ENCODE measurements at places on chromosomes 7 and 10.

GRCh38 chr7:44386139-44386913 is 60.9 kb upstream of the CAMK2B start:
- no peak for DNase-seq

DNA sequence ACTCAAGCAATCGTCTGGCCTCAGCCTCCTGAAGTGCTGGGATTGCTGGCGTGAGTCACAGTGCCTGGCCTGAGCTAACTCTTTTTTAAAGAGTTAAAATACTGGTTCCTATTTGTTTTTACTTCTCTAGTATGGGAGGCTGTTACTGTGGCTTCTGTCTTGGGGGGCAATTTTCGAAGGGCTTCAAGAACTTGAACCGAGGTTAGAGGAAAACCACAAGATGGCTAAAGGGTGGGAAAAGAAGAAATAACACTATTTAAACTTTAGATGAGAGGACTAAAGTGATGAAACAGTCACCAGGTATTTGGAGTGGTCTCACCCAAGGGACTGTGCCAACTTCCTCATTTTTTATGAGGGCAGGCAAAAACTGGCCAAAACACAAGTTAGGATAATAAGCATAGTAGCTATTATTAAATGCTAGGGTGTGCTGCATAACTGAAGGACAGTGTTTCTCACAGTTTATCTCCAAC is 17.8 kb downstream of the MET start:
- no peak for DNase-seq

DNA sequence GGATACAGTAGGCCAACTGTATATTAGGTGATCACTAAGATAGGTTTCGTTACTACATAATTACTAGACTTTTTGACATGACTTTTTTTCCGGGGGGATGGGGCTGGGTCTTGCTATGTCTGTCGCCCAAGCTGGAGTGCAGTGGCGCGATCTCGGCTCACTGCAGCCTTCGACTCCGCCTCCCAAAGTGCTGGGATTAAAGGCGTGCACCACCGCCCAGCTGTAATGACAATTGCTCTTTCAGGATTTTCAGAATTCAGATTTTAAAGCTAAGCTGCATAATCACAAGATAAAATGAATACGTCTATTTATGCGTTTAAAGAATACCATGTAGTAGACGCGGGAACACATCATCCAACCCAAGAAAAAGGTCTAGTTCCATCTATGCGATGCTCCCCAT is 982 bp downstream of the IDI1 start:
- DNase-seq: no peak

DNA sequence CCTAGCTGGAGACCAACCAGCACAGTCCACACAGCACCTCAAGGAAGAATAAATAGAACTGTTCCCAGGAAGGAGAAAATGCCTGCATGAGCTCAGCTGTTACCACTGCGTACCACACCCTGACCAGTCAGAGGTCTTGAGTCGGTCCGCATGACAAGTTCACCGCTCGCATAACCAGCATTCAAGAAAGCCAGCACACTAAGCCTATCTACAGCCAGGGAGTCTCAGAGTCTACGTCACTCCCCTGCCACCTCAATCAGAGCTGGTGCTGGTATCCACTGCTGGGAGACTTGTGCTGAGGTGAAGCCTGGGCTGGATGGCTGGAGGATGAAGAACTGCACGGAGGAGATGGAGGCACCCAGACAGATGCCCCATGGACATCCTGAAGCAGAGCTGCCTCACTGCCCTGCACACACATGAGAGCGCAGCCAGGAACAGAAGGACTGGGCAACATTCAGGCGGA is 19.6 kb downstream of the AKR1C1 start:
- DNase-seq: no peak

DNA sequence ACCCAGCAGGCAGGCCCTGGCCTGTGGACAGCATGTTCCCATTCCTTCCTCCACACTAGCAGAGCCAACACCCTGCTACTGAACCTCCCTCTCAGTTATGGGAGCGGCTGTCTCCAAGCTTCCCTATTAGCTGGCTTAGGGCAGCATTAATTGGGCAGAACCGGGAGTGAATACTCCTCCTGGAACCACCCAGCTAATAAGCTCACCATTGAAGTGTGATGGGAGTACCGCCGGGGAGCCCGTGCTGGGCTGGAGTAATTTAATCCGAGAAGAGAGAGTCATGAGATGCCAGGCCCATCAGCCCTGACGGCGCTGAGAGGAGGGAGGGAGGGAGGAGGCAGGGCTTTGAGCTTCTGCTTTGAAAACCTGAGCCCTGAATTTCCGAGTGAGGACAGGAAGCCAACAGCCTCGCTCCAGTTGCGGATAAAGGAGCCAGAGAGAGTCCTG is 31.8 kb upstream of the ELFN1 start:
- DNase-seq: no peak

- no peak for DNase-seq
Measured at GRCh38 chr10:88497913-88498312, 85.2 kb downstream of the RNLS start.

- no peak for DNase-seq
Measured at GRCh38 chr7:18064242-18064838, 36.7 kb upstream of the PRPS1L1 start.

GRCh38 chr7:116924741-116925140 is 28.6 kb upstream of the ST7 start:
- DNase-seq: no peak

GRCh38 chr7:51369746-51370145 is 53.1 kb upstream of the COBL start:
- no peak for DNase-seq

GRCh38 chr7:44798649-44799305 is 2.3 kb downstream of the PPIA start:
- DNase-seq: no peak

- peak; percentile 6 for DNase-seq
Measured at GRCh38 chr10:99329304-99329553, at the start of gene CNNM1. CNNM1 (plus strand) TSS chr10:99329356; CDS start chr10:99329388, 32 bp downstream.

DNA sequence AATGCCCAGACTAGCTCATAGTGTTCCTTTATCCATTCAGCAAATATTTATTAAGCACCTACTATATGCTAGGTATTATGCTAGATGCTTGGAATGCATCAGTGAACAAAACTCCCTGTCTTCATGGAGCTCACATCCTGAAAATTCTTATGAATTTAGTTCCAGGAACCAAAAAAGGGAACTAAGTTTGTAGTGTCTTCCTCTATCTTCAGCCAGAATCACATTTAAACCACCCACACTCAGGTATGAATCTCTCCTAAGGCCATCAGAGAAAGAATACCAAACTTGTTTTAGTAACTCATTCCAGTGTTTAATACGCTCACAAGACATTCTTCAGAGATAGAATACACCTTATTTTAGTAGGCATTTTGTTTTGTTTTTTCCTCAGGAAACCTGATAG is 10.1 kb upstream of the EGR2 start:
- DNase-seq: no peak

DNA sequence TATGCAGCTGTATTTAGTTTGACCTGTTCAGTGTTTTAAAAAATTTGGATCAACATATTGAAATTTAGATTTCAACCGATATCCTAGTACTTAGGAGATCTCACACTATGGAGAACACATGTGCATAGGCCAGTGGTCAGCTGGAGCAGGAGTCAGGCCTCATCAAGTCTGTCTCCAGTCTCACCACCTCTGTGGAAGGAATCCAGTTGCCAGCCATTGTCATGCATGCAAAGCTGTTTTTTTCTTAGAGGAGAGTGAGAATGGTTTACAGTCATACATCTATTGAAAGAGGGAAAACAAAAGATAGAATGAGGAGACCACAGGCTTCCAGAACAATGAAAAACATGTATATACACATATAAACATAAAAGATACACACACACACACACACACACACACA is 7.6 kb upstream of the CLEC5A start:
- DNase-seq: no peak

DNA sequence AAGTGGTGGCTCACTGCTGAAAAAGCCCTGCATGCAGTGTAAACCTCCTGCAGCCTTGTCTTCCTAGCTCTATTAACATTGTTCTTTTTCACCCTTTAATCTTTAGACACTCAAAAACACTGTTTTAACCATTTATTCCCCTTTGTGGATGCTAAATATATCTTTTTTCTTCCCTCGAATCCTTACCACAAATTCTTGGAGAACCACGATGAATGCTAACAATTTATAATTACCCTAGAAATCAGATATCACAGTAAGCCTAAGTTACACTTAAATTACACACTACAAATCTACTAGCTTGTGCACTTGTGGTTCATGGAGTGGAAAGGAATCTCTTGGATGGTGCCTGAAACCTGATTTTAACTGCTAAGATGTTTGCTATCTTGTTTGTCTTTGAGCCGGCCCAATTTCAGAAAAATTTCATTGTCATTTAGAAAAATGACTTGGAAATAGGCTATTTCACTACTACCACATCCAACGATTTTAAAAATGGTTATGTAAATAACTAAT is 125.1 kb upstream of the NOBOX start:
- no peak for DNase-seq

- no peak for DNase-seq
Measured at GRCh38 chr10:12358863-12359564, 9.7 kb downstream of the CAMK1D start.

DNA sequence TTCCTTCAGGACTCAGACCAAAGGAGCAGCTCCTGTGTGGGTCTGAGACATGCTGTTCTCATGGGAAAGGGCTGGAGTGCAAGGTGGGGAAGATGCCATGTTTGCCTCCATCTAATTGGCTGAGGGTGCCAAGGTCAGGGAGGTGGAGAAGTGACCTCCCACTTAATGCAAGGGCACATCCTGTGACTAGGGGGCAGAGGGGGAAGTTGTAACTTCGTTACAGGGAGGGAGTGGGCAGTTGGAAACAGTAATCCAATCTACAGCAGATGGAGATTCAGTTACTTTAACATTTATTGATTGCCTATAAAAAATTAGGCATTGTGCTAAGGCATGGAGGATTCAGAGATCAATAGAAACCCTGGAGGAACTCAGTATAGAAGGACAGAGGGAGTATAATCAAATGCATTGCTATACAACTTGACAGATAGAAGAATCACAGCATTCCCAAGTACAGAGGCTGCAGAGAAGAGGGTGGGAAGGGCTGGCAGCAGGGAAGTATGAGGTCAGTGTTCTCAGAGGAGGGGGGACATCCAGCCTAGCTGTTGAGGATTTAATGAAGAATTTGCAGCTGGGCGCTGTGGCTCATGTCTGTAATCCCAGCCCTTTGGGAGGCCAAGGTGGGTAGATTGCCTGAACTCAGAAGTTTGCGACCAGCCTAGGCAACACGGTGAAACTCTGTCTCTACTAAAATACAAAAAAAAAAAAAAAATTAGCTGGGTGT is 75.9 kb downstream of the CCNY start:
- no peak for DNase-seq

GRCh38 chr7:873367-874002 is 2.9 kb upstream of the GET4 start:
- DNase-seq: peak; percentile 55

DNA sequence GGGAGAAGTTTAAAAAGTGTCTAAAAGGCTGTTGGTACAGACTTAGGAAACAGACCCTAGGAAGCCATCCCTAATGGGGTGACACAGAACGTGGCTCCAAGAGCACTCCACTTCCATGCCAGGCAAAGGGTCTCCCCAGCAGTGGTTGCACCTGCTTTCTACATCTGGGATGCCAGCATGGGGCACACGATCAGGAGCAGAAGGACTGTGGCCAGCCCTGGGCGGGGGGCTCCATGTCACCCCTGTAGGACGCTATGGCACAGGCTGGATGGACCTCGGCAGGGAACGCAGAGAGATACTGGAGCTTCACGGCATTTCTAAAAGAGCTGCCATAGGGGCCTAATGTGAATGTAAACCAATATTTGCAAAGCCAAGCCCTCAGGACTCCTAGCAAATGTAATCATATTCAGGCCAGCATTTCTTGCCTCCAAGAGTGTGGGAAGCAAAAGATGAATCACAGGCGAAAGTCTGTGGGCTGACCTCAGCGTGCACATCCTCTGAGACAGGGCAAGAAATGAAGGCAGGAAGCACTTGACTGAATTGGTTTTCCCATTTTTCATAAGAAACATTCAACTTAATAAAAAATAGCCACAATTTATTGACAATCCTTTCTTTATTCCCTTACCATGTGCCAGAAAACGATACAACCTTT is 93.9 kb downstream of the ATXN7L1 start:
- DNase-seq: no peak

DNA sequence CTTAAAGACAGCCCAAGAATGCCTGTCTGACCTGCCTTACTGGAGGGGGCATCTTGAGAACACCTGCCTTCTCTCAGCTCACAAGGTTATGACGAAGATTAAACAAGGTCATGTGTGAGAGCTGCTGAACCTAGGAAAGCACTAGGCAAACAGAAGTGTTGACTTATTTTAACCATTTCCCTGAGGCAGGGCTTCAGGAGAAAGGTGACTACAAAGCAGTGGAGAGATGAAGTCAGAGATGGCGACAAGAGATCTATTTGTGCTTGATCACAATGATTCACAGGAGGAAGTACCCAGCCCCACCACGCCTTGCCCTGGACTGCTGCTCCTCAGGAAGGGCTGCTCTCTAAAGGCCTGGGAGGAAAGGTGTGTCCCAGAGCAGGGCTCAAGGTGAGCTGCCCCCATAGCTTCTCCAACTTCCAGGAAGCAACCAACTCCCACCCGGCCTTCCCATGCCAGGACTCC is 27.8 kb downstream of the STN1 start:
- no peak for DNase-seq

- DNase-seq: no peak
Measured at GRCh38 chr7:110637252-110637651, 453.7 kb upstream of the LRRN3 start.

GRCh38 chr10:111323389-111323966 is 246.6 kb downstream of the ADRA2A start:
- DNase-seq: no peak

GRCh38 chr7:151665368-151665767 is 145.7 kb upstream of the RHEB start:
- no peak for DNase-seq

- DNase-seq: no peak
Measured at GRCh38 chr7:130142654-130143333, 62.4 kb downstream of the TMEM209 start.

DNA sequence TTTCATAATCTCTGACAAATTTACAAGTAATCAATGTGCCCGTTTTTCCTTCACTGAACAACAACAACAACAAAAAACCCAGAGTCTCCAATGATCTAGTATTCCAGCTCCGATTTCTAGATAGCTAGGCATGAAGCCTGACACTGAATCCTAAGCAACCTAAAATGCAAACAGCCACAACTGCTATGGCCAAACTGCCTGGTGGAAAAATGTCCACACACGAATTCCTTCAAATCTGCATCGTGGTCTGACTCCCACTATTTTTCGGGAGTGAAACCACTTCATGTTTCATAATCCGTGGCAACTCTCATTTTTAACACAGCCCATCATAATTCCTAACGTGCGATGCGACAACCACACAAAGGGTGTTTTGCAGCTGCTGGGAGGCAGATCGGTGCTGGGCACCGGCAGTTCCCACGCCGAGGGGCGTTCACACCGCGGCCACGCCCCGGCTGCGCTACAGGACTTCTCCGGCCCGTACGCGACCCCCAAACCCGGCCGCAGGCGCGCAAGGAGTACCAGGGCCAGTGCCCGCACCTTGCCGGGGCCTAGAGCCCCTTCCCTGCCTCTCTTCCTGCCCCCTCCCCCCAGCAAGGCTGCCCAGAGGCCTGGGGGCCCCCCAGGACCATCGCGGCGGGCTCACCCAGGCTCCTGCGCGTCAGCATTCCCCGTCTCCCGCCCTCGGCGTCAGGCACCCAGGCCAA is 814 bp downstream of the RUFY2 start:
- DNase-seq: peak; percentile 37
